Bone marrow (tissue), 2 donors: ENCODE measurements at places on chromosomes 16 and 17.

GRCh38 chr16:85553436-85554113, 59.5 kb upstream of the GSE1 start:
- DNase-seq, result peak; percentile 61

DNA sequence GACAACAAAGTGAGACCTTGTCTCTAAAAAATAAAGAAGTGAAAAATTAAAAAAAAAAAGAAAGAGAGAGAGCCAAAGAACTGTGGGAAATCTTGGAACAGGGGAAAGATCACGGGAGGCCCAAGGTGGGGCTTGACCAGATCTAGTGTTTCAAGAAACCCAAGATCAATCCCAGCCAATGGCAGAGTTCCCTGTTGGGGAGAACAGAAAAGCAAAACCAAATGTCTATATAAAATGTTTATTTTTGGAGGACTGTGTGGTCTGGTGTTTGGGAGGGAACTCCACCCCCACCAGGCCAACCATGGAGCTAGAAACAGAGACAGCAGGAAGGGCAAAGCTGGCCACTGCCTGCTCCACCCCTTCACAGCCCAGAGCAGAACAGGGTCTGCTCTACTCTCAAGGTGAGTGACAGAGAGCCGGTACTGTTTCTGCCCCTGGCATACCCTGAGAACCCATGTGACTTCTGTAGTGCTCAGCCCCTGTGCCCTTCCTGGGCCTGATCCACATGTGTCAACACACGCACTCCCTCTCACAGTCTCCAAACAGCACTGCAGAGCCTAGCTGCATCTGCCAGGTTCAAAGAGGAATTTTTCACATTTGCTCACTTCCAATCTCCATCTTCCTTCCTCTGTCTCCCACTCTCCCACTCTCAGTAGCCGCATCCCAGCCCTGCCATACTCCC, 3.7 kb downstream of the TMEM101 start:
- DNase-seq, result no peak

GRCh38 chr16:74079232-74079586, 217.4 kb upstream of the PSMD7 start:
- DNase-seq, result no peak

- no peak for DNase-seq
Observed at GRCh38 chr16:24198807-24199533, 57.2 kb upstream of the CACNG3 start.

- DNase-seq, result no peak
Observed at GRCh38 chr16:15803618-15804017, 53.2 kb downstream of the MYH11 start.
